ENCODE measurements at places on chromosomes 7 and 10.

- no peak for DNase-seq
Measured at GRCh38 chr7:4129481-4130122, 552.5 kb upstream of the FOXK1 start.

GRCh38 chr10:15163253-15163828, 5.2 kb downstream of the NMT2 start:
- DNase-seq: no peak

- no peak for DNase-seq
Measured at GRCh38 chr7:80806663-80807062, 112.2 kb downstream of the SEMA3C start.

DNA sequence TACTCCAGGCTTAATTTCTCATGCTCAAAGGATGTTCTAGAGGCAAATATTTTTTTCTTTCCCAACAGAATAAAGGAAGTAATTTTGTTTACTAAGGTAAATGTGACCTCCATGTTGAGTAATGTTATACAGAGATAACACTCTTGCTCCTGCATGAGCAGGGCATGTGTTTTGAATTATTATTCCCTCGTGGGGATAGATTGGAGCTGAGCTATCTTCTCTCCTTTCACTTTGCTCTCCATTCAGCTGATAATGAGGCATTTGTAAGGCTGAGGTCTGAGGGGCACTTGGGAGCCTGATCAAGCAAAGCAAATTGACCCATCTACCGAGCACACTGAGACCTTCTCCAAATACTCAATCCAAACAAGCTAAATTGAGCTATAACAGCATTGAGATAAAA, 50.7 kb upstream of the GHITM start:
- no peak for DNase-seq

DNA sequence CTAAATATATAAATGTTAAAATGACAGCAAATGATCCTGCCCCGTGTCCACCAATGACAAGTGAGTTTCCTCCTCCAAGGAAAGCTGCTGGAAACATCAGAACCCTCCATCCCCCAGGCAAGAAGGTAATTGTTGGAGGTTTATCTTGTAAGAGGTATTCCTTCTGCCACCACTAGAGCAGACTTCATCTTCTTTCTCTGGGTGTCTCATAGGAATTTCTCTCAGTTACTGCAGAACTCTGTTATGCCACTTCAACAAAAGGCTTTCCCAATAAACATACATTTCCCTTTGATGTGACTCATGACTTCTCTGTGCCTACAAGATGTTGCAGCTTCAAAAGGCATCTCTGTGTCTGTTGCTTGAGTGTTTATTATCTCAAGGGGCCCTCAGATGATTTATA, 279.1 kb downstream of the BMPER start:
- no peak for DNase-seq

DNA sequence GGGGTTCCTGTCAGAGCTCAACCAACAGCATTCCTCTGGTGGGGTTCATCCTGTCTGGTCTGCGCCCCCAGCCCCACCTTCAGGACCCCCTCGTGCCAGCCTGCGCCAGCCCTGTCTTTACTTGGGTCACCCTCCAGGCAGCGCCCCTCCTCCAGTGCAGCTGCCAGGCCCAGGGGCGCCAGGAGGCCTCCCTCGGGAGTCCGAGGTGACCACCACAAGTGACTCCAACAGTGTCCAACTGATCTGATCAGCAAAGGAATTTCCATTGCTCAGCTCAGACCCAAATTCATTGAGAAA, 10.6 kb downstream of the WDR86 start:
- DNase-seq: no peak

DNA sequence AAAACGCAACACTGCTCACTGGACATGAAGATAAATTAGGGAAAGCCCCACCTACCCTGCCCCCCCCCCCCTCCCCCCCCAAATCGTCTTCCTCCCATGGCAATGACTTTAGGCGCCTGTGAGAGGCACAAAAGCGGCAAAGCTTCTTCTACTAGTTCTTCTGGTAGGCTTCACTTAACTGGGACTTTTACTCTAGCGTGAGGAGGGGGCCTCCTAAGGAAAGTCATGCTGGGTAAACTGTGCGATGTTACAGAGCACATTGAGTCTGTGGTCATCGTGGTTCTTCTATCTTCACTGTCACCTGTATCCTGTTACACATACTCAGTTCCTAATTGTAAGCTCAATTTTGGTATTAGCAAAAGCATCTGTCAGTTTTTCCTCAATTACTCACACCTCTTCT, 25.1 kb downstream of the HSPB1 start:
- DNase-seq: no peak

GRCh38 chr10:112208292-112208691, 24.7 kb upstream of the GPAM start:
- DNase-seq: no peak
